ENCODE measurements at places on chromosomes 11 and 22. TPM values are rescaled to one million over a fixed set of nuclear protein-coding genes. Genes with fewer than 3 reads are reported as not detected.

DNA sequence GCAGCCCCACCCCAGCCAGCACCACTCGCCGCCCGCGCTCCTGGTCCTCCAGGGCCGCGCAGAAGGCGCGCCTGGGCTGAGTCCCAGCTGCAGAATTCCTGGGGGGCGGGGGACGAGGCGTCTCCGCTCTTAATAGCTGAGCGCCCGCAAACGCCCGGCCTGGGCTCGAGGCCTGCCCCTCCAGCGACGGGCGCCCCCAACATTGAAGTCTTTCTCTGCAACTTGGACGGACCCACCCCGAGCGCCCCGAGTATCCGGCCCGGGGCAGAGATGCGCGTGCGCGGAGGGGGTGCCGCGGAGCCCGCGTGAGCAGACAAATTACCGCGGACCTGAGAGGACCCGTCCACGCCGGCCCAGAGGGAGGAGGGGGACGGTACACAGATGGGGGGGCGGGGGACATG is 6.7 kb upstream of the SYT7 start:
- peak overlapping the region; percentile 89 for H3K4me3 ChIP-seq
- H3K36me3 ChIP-seq: peaks cover 16% of the 10 kb centered on the region
- H3K27me3 ChIP-seq: peaks cover 45% of the 10 kb centered on the region
- peak; percentile 15 for DNase-seq
- peaks cover 15% of the 10 kb centered on the region for H3K4me1 ChIP-seq

- peaks cover 29% of the 10 kb centered on the region for H3K27me3 ChIP-seq
- H3K27ac ChIP-seq: no peak overlapping the region
- H3K4me3 ChIP-seq: no peak overlapping the region
- no peaks in the 10 kb centered on the region for H3K36me3 ChIP-seq
Observed at GRCh38 chr11:64451856-64452255, 92.9 kb downstream of the RPS6KA4 start.

DNA sequence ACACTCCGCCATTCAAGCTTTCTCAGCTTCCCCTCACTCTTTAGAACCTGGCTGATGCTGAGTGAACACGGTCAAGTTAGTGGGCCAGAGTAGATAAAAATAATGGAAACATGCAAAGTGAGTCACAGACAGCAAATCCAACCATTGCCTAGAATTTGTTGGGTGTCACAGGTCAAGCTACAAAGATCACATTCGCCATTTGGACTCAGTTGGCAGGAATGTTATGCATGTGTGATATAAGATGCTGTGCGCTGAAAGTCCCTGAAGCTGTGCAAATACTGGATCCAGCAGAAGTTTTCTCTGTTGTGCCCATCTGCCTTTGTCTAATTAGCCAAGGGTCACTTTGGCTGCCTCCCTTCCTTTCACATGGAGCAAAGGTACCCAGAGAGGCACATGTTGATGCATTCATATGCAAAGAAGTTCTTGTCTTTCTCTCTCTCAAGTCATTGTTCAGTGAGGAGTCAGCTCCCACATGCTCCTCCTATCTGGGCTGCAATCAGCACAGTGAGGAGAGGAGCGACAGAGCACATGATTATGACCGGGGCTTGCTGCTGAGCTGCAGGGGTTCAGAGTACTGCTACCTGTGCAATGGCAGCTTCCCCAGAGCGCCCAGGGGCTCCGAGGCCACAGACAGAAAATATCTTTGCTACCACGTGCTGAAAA is 39.7 kb downstream of the FLI1 start:
- H3K4me1 ChIP-seq: peaks cover 76% of the 10 kb centered on the region
- no peak for DNase-seq
- peak overlapping the region; percentile 95 for H3K4me3 ChIP-seq
- peaks cover 2% of the 10 kb centered on the region for H3K36me3 ChIP-seq
- H3K27me3 ChIP-seq: no peaks in the 10 kb centered on the region

DNA sequence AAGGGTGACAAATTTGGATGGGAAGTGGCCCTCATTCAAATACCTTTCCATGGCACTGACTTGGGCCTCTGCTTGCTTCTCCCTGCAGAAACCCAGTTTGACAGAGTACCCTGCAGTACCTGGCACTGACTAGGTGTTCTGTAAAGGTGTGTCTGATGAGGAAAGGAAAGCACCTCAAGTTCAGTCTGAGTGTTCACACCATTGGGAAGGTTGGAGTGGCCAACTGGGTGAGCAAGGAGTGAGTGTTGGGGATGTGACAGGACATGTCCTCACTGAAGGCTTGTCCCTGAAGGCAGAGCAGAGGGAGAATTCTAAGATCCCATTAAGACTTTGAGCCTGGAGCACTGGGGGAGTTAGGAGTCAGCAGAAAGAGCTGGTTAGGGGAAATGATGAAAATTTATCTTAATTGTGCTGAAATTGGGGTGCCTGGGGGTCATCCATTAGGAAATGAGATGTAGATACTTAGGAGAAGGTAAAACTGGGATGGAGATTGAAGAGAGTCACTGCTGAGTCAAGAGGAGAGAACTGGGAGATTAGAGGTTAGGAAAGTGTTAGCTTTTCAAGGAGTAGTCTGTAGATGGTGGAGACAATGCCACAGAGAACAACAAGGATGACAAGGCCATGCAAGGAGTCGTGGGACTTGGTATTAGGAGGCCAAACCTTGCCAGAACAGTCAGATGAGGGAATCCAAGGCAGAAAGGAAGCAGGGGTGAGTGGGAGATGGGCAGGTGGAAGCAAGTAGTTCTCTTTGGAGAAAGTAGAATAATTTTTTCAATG is 6.1 kb downstream of the SREBF2 start:
- H3K27me3 ChIP-seq: no peaks in the 10 kb centered on the region
- no peak for DNase-seq
- peaks cover 48% of the 10 kb centered on the region for H3K4me1 ChIP-seq
- no peak overlapping the region for H3K4me3 ChIP-seq
- H3K27ac ChIP-seq: peak overlapping the region; percentile 79

- H3K36me3 ChIP-seq: no peaks in the 10 kb centered on the region
- peaks cover 2% of the 10 kb centered on the region for H3K4me1 ChIP-seq
- H3K27me3 ChIP-seq: peaks cover 9% of the 10 kb centered on the region
- no peak overlapping the region for H3K27ac ChIP-seq
- H3K4me3 ChIP-seq: no peak overlapping the region
- DNase-seq: no peak
Observed at GRCh38 chr11:64044730-64045393, 9.1 kb downstream of the FLRT1 start.

DNA sequence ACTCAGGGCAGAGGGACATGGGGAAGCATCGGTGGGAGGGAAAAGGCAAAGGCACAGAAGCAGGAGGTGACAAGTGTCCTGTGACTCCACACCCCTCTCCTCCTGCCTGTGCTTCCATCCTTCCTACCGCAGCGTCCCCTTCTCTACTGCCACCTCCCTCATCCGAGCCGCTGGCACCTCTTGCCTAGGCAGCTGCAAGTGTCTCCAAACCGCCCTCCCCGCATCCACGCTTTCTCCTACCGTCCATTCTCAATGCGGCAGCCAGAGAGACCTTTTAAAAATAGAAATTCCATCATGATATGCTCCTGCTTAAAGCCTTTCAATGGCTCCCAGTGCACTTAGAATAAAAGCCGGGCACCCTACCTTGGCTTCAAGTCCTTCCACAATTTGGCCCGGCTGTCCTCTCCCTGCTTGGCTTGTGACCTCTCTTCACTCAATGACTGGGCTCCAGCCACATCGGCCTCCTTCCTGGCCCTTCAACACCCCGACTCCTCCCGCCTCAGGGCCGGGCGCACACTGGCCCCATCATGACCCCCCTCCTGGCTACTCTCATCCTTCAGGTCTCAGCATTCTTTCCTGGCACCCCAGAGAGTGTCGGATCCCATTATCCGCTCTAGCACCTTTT is 16.5 kb downstream of the LRRC10B start:
- no peak overlapping the region for H3K27ac ChIP-seq
- H3K4me1 ChIP-seq: peaks cover 5% of the 10 kb centered on the region
- H3K4me3 ChIP-seq: no peak overlapping the region
- peaks cover 46% of the 10 kb centered on the region for H3K27me3 ChIP-seq

DNA sequence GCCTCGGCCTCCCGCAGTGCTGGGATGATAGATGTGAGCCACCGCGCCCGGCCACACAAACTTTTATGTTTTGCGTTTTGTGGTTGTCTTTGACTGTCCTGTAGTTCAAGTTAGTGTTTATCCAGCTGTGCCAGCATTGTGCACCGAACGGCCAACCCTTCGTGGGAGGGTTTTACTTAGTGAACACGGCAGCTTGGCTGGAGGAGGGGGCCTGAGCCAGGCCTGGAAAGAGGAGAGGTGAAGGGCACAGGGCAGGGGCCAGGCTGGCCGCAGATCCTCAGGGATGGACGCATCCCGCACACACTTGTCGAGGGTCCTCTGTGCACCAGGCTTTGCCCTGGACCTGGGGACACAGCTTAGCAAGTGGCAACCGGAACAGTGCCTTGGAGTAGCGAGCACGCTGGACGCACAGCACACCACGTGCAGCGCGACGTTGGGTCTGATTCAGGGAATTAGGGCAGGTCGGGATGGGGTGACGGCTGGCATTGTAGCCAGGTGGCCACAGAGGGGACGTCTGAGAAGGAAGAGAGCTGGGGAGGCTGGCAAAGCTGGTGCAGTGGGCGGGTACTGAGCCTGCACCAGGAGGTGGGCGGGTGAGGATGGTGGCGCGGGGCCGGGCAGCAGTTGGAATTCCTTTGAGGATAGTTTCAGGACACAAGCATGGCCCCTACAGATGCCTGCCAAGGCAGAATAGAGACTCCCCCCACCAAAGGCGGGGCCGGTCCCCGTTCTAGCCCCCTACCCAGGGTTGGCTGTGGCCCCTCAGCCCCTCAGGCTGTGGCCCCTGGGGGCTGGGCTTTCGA is 13.4 kb downstream of the EPS8L2 start:
- H3K4me3 ChIP-seq: peak overlapping the region; percentile 73
- DNase-seq: no peak
- peaks cover 5% of the 10 kb centered on the region for H3K36me3 ChIP-seq
- H3K4me1 ChIP-seq: peaks cover 9% of the 10 kb centered on the region

DNA sequence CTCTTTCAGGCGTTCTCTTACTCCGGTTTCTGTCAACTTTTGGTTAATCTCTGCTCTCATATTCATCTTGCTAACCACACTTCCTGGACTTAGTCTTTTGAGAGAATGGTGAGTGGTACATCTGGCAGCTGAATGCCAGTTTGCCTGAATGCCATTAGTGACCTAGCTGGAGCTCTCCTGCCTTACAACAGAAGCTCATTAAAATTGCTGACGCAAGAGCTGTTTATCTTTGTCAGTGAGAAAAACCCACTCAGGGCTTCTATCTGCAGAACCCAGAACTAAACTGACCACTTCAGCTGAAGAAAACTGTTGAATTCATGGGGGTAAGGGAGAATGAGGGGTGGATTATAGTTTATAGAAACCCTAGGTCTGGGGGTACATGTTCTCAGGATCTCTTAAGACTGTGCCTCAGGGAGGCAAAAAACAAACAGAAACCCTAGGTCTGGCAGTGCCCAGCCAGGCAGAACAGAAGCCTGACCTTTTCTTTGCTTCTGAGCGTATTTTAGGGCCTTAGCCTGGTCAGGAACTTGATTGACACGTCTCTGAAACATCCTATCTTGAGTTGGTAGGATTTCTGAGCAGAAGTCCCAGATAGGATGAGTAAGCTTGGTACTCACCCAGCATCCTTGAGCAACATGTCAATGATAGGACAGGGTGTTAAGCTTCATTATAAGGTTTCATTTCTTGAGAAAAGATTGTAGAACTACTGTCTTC is 52.8 kb upstream of the YWHAH start:
- no peak for DNase-seq
- peaks cover 6% of the 10 kb centered on the region for H3K36me3 ChIP-seq
- no peaks in the 10 kb centered on the region for H3K27me3 ChIP-seq
- peaks cover 5% of the 10 kb centered on the region for H3K4me1 ChIP-seq
- H3K27ac ChIP-seq: no peak overlapping the region

DNA sequence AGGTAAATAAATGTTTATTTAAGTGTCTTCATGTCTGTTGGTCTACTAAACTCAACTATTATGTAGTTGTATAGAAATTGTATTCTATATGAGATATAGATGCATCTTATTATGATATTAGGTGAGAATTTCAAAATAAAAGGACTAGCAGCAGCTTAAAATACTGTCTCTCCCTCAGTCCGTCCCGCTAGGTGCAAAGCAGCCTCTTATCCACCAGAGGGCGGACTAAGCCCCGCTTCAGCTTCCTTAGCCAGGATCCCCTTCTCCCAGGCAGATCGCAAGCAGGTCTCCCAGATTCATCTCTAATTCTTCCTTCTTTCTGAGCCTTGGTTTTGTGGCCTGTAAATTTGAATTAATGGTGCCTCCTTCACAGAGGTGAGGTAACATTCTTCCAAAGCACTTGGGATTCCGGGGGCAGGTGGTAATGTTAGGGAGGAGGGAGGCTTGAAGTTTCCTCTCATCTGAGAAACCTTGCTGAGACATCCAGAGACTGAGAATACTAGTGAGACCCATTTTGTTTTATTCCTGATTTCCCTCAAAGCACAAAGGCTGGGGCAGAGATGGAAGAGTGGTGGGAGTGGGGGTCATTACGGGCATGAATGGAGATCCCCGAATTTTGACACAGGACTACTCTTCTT is 13.5 kb upstream of the INSC start:
- peaks cover 40% of the 10 kb centered on the region for H3K27me3 ChIP-seq
- peaks cover 2% of the 10 kb centered on the region for H3K4me1 ChIP-seq
- H3K4me3 ChIP-seq: no peak overlapping the region
- peak; percentile 27 for DNase-seq
- H3K27ac ChIP-seq: no peak overlapping the region

DNA sequence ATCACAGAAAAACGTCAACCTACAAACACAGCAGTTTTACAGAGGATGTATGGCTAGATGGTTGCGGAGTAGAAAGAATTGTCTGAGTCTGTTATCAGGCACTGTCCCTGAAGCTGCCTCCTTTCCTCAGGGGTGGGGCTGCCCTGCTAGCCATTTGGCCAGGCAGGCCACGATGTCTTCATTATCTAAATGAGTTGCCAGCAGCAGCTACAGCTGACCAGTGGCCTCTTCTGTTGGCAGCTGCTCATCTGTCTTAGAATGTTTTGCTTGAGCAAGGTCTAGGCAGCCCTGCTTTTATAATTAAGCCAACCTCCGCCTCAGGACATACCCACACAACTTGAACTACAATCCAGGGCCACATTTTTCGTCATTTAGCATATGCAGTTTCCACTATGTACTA is 17.5 kb downstream of the SLC6A5 start:
- H3K36me3 ChIP-seq: no peaks in the 10 kb centered on the region
- no peak for DNase-seq
- H3K4me1 ChIP-seq: no peaks in the 10 kb centered on the region

- H3K4me3 ChIP-seq: no peak overlapping the region
- peak overlapping the region; percentile 70 for H3K27ac ChIP-seq
- peaks cover 7% of the 10 kb centered on the region for H3K36me3 ChIP-seq
Observed at GRCh38 chr22:46355369-46355995, 20.0 kb downstream of the TRMU start.

DNA sequence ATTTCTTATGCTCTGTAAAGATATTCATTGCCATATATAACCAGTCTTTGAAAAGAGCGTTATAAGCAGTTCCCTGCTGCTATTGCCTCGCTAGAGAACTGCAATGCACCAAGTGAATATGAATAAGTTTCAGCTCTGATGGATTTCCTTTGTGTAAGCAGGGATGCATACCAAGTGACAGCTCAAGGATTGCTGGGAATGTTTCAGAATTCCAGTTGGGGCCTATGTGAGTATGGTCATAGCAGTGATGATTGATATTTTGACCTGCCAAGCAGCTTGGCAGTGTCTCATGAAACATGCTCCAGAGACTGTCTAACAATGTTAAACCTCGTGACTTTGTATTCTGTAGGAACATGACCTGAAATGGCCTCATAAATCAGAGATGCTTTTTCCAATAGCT is 312.6 kb downstream of the C11orf87 start:
- DNase-seq: no peak
- H3K4me1 ChIP-seq: no peaks in the 10 kb centered on the region
- peaks cover 6% of the 10 kb centered on the region for H3K27me3 ChIP-seq
- no peak overlapping the region for H3K27ac ChIP-seq
- H3K36me3 ChIP-seq: no peaks in the 10 kb centered on the region

Gene OR52H1
- total RNA-seq: not detected

Gene CREBZF
- 50.5 TPM for total RNA-seq

Gene GAL3ST3
- total RNA-seq: not detected

Gene CD151
- 54.9 TPM for total RNA-seq

Gene GGT5
- not detected for total RNA-seq

All from T-helper 17 cell (primary cell).